PC-3 (cell line): ENCODE measurements at places on chromosomes 7 and 10.
A peak's percentile ranks its signal among the peaks of the same experiment; 100 is the strongest.

GRCh38 chr10:26025523-26025922 lies 91.5 kb downstream of the MYO3A start:
- no peak for DNase-seq

- DNase-seq: peak; percentile 52
Measured at GRCh38 chr7:114663502-114663901, 248.9 kb downstream of the FOXP2 start.

DNA sequence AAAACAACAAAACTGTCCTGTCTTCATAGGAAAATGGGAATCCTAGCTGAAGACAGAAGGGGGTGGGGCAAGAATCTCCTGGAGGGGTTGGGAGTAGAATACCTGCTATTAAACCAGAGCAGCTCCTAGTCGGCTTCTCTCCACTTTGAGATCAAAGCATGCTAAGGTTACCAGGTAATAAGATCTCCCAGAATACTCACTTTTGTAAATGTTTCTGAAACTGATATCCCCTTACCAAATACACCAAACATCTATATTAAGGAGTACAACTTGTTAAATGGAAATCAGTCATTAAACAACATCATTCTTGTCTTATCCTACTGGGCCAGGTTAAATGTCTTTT lies 29.5 kb upstream of the DAGLB start:
- no peak for DNase-seq

DNA sequence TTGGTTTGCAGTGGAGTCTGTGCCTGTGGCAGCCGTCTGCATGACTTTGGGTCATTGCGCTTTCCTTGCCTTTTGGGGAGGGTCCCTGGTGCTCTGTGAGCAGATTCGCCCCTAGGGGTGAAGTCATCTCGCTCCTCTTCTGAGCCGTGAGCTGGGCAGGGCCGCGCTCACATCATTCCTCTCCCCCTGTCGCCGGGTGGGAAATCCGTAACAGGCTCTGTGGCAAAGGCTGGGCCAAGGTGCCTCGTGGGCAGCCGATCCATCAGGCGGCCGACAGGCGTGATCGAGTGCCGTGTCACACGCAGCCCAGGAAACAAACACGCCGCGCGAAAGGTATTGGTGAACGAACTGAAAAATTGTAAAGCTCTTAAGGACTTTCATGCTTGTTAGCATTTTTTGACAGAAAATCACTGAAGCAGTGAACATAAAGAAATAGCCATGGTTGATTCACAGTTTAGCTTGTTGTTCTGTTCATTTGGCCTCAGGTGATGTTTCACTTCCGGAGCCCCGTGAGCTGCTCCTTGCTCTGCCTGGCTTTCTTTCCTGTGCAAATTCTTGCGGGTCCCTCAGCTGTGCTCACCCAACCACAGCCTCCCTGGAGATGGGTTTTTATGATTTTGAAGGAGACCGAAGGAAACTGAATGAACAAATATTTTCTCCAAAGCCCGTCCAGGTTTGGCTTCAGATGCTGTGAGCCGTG lies 122.1 kb downstream of the NKX6-2 start:
- DNase-seq: peak; percentile 52

GRCh38 chr7:92723205-92723604 lies 113.2 kb downstream of the CDK6 start:
- no peak for DNase-seq

GRCh38 chr7:33892945-33893344 lies 12.4 kb upstream of the BMPER start:
- DNase-seq: no peak

GRCh38 chr7:73969991-73970390 lies 58.0 kb upstream of the ELN start:
- DNase-seq: no peak

DNA sequence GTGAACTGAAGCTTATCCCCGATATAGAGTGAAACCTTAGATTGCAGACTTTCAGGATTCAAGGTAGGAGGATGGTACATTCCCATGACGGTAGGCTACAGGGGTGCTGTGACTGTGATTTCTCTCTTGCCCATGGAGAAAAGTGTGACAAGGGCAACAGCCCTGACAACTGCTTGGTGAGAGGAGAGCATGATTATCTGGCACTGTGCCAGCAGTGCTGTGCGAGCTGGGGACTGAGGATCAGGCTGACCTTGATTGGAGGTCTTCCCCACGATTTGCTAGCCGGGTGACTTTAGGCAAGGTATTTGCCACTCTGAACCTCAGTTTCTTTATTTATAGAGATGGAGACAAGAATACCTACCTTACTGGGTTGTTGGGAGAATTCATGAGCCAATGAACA lies 229.5 kb downstream of the PTEN start:
- no peak for DNase-seq

DNA sequence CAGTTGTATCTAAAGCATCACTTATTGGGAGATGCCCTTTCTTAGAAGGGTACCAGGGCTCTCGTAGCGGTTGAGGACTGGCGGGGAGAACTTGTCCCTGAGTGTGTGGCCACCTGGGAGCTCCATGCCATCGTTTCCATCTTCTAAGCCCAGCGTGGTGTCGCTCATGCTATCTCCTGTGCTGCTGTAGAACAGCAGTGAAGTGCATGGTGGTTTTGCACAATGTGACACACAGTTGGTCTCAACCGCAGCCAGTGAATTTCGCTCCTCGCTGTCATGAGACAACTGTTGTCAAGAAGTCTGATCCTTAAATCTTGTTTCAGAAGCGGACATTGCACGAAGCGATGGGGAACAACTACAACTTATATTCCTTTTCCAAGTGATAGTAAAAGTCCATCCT lies 283.4 kb downstream of the GRID1 start:
- DNase-seq: no peak

- no peak for DNase-seq
Measured at GRCh38 chr10:104557966-104558365, 83.1 kb upstream of the SORCS3 start.

DNA sequence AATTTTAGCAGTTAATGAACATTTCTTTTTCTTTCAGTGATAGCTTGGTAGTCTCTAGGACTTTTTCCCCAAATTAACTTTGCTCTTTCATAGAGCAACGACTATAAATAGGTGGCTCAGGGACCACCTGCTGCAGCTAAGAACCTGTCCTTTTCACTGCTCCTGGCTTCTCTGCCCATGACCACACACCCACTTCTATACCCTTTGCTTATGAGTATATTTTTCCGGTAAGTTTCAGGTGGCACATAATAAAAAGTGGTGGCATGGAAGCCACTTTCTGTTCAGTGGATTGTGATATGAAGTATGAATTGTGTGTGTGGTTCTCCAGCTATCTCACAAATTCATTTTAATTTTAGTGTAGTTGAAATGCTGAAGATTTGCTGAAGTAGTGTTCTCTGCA lies 1.2 kb downstream of the ING3 start:
- DNase-seq: no peak

- peak; percentile 36 for DNase-seq
Measured at GRCh38 chr7:132279718-132280117, 296.6 kb downstream of the PLXNA4 start.

DNA sequence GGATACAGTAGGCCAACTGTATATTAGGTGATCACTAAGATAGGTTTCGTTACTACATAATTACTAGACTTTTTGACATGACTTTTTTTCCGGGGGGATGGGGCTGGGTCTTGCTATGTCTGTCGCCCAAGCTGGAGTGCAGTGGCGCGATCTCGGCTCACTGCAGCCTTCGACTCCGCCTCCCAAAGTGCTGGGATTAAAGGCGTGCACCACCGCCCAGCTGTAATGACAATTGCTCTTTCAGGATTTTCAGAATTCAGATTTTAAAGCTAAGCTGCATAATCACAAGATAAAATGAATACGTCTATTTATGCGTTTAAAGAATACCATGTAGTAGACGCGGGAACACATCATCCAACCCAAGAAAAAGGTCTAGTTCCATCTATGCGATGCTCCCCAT lies 982 bp downstream of the IDI1 start:
- DNase-seq: no peak

- DNase-seq: peak; percentile 43
Measured at GRCh38 chr10:115432188-115432819, 339.1 kb downstream of the ATRNL1 start.

DNA sequence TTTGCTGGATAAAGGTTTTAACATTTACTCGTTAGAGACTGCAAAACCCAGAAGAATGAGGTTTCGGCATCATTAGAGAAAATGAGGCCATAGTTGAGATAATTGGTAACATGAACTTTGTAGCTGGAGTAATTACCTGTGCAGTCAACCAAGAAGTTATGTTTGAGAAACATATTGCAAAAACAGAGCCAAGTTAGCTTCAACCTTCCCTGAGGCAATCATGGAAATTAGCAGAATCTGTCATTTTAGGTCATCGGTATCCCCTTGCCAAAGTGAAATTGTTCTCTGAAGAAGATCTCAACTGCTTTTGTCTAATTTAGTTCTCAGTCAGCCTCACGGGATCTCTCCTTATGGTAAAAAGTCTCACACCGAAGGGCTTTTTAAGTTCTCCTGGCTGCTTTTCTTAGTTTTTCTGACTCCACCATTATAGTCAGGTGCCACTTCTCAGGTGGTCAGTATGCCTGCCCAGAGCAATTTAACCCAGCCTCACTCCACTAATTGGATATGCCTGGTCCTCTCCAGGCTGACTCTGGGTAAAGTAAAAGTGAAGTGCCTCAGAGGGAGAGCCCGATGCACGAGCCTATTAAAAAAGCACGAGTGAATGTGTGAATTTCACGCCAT lies 52.5 kb downstream of the NRCAM start:
- no peak for DNase-seq

DNA sequence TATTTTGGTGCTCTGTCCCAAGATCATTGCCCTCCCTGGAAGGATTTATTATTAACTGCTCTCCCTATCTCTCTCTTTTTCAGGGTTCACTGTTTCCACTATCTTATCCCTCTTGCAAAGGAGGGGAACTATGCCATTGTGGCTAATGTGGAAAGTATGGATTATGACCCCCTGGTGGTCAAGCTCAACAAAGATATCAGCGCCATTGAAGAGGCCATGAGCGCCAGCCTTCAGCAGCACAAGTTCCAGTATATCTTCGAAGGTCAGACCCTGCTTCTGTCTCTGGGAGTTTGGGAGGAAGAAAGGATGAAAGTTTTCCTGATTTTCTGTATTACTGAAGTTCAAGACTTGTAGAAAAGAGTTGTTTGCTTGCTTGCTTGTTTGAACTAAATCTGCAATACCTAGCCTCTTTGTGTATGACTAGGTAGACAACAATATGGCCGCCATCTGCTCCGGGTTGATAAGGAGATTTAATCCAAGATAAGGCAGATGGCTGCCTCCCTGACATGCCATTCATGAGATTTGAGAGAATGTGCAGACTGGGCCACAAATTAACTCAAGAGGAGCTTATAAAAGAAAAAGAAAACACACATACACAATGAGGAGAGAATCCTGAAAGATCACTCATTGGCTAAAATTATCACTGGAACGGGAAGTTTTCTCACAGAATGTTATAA lies 122.2 kb upstream of the LRGUK start:
- no peak for DNase-seq

DNA sequence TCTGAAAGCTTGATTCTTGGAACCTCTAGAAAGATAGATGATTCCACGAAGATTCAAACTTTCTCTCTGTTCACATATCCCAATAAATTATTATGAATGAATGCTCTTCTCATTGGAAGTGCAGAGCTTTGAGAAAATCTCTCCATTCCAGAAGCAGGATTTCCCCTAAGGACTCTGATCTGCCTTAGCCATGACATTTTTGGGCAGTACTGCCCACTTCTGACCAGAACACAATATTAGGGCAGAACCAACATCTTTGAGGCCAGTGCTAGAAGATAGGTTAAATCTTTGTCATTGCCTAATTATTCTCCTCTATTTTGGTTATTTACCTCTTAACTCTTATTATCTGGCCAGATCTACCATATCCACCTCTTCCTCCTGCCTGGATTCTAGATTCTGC lies 49.9 kb downstream of the ARMC3 start:
- no peak for DNase-seq

- peak; percentile 73 for DNase-seq
Measured at GRCh38 chr7:76201732-76202665, at the start of gene SRRM3. Gene SRRM3, plus strand, starts transcription at chr7:76201896. Its CDS starts 33,171 bp downstream, at chr7:76235067.

GRCh38 chr10:72025832-72026231 lies 61.6 kb downstream of the CHST3 start:
- no peak for DNase-seq

GRCh38 chr7:129041142-129042085 lies 13.5 kb downstream of the TNPO3 start:
- no peak for DNase-seq
